ENCODE measurements at places on chromosomes 2 and 18.

- no peak for DNase-seq
Measured at GRCh38 chr2:132479155-132479554, 62.5 kb downstream of the GPR39 start.

GRCh38 chr2:63058144-63058920, 7.7 kb downstream of the OTX1 start:
- DNase-seq, result no peak

DNA sequence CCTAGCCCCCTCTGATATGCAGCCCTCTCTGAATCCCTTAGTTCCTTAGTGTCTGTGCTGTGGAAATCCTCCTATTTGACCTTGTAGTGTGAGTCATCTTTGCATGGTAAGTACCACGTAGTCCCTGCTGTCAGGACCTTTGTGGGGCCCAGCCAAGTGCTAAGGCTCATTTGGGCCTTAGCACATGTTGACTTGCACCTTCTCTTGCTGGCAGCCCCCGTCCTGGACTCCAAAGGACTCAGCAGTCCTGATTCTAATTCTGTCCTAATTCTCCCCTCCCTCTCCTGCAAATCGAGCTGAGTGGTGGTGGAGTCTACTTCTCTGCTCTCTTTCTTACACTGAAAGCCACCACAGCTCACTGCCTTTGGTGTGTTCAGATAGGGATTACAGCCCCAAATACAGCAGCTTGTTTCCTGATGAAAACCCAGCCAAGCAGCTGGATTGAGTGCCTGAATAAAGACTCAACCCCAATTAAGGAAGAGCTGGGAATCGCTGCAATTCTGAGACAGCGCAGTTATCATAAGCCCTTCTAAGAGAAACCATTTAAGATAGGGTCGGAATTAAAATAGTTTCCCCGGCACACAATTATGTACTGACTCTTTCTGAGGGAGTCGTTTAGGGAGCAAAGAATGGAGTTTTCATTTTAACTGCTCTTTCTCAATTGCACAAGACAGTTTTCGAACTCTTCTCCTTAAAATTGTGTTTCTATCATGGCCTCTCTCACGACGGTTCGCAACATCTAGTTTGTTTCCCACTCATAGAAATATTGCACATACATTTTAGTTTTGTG, 215.6 kb upstream of the TNP1 start:
- DNase-seq, result no peak

- DNase-seq, result no peak
Measured at GRCh38 chr2:126658319-126658904, 2.5 kb downstream of the GYPC start.

- DNase-seq, result no peak
Measured at GRCh38 chr2:175539122-175539521, 357.6 kb upstream of the ATP5MC3 start.

- DNase-seq, result no peak
Measured at GRCh38 chr2:105187531-105187930, 54.0 kb upstream of the GPR45 start.

- no peak for DNase-seq
Measured at GRCh38 chr18:75116809-75117208, 92.1 kb downstream of the PTGR3 start.

DNA sequence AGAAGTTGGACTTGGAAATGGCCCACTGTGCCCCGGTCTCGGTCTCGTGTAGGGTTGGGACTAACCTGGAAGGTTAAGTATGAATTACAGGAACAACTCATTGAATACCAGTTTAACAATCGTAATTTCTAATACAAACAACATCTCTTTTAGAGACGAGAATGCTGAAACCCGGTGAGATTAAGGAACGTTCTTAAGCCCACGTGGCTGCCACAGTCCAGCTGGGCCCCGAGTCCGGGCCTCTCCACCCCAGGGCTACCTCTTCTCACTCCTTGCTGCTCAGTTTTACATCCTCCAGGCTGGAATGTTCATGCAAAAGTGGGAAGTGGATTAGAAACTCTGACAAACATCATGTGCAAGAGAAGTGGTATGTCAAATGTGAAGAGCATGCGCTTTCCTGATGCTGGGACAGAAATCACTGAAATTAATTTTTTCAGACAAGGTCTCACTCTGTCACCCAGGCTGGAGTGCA, 29.4 kb downstream of the NGEF start:
- DNase-seq, result no peak

DNA sequence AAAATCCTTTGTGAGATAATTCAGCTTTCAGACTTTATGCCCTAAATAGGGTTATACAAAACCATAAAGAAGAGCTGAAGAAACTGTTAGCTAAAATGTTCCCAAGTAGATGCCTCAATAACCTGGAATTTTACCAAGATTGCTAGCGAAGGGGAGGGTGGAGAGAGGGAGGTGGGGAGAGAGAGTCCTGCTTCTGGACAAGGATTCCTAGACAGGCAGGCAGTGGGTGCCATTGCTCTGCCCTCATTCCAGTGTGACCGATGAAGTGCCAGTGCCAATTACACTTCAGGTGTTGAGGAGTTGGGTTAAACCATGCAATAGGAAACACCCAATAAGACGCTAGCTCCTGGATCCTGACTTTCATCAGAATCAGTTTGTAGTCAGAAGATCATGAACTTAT, 18.1 kb downstream of the LAPTM4A start:
- no peak for DNase-seq

GRCh38 chr2:121598087-121598486, 51.2 kb downstream of the CLASP1 start:
- DNase-seq, result no peak

DNA sequence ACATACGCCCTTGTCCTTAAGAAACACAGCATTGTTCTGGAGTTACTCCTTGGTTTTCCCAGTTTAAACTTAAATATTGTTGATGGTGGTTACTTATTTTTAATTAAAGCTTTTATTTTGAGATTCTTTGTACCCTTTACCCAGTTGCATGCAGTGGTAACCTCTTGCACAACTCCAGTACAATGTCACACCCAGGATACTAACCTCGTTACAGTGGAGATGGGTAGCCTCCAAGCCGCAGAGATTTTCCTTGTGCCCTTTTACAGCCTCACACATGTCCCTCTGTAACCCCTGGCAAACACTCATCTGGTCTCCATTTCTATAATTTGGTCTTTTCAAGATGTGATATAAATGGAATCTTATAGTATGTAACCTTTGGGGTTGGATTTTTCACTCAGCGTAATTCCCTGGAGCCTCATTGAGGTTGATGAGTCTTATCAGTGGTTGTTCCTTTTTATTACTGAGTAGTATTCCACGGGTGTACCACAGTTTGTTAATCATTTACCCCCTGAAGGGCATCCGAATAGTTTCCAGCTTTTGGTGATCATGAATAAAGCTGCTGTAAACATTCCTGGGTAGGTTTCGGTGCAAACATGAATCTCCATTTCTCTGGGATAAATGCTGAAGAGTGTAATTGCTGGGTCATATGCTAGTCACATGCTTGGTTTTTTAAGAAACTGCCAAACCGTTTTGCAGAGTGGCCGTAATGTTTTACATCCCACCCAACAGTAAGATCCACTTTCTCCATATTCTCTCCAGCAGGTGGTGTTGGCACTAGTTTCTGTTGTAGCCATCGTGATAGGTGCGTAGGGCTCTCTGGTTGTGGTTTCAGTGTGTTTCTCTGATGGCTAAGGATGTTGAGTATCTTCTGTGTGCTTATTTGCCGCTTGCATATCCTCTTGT, 68.6 kb downstream of the DGKD start:
- no peak for DNase-seq

DNA sequence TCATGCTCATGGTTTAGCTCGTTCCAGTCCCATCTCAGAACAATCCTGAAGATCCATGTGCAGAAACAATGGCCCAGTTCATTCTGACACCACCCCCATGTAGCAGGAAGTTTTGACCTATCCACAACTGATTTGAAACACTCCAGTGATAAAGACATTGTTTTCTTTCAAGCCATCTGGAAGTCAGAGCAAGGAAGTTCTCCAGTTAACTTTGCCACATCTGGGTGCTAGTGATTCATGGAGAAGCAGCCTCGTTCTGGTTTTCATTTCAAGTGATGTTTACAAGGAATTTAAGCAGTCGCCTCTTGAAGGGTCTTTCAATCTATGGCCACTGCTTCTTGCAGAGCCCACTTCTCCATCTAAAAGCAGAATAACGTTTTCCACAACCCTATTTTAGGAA, 36.6 kb upstream of the TWIST2 start:
- DNase-seq, result no peak

DNA sequence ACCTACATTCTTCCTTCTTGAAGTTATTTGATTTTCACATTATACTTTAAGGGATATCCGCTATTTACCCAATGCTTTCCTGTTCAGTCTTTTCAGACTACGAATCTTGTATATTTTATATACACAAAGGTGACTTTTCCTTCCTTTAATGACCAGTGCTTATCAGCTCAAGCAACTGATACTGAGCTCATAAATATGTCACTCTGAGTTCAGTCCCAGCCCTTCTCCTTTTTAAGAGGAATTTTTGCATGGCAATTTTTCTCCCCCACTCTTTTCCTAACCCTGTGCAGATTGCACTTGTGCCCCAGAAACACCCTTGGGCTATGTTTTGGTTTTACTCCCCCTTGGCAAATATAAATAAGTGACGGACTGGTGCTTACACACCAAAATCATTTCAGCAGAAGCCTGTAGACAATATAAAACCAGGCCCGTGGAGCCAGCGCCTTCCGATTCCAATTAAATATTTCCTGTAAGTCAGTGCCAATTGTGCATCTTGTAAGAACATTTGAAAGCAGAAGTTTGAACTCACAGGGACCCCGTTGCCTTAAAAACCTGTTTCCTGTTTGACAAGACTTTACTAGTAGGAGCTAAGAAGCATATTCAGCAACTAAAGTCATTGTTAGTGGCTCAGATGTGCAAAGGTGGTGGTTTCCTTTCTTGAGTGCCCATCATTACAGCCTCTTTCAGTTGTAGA, 66.3 kb upstream of the GATA6 start:
- no peak for DNase-seq

DNA sequence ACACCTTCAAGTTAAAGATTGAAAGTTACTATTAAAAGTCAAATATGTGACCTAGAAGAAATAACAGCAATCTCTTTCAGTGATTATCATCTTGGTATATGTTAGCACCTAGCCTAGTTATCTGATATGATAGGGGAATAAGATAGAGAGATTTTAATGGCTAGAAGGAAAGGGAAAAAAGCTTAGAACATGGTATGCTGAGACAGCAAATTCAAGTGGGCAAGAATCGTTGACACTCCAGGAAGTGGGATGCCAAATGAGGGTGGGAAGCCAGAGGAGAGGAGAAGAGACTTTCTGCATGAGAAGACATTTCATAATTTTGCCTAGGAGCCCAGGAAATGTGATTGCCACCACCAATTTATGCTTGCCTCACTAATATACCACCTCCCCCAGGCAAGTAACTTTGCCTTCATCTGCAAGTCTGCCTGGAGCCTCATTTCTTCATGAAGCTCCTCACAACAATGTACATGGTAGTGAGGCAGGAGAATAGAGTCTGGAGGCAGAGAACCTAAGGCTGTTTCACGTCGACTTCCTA, 504.9 kb downstream of the TNS1 start:
- DNase-seq, result no peak

- no peak for DNase-seq
Measured at GRCh38 chr2:39380525-39381150, 56.4 kb downstream of the MAP4K3 start.

- no peak for DNase-seq
Measured at GRCh38 chr2:21234001-21234400, 110.2 kb downstream of the TDRD15 start.
